ENCODE measurements at places on chromosomes 12 and 14.

GRCh38 chr14:95121911-95122620 is 35.3 kb downstream of the DICER1 start:
- DNase-seq, result no peak

DNA sequence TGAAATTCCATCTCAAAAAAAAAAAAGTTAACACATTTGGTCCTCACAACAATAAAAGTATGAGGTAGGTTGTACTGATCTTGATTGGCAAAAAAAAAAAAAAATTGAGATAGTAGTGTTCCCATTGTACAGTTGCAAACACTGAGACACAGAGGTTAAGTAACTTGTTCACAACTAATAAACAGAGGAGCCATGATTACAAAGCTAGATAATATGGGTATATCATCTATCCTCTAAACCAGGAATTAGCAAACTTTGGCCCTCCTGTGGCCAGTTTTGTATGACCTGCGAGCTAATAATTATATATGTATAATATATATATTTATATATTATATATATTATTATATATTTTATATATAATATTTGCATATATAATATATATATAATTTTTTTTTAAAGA is 2.3 kb upstream of the PSME1 start:
- no peak for DNase-seq

- no peak for DNase-seq
Observed at GRCh38 chr14:23829736-23830471, 123.7 kb upstream of the DHRS4 start.

GRCh38 chr14:67569651-67570290 is 30.3 kb downstream of the PIGH start:
- no peak for DNase-seq

All from WTC11 (cell line).